ENCODE measurements at places on chromosomes 6 and 20. TPM values are rescaled to one million over a fixed set of nuclear protein-coding genes. Genes with fewer than 3 reads are reported as not detected.

DNA sequence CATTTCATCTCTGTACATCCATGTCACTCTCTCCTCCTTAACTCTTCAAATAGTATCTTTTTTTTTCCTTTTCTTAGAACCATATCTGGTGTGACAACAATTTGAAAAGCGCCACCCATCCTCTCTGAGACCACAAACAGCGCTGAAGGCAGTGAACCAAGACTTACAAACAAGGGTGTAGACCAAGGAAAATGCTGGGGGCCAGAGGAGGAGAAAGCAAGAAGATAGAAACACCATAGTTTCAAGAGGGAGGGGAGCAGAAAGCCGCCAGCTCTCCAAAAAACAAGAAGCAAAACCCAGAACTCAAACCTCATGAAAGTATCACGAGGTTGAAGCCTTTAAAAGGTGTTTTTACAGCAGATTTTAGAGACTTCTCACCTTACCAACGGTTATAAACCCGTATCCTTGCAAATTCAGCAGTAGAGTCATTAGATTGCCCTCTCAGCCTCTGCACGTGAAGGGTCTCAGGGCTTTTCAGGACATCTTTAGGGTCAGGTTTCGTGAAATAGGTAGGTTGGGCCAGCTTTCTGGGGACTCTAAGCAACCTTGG is 13.3 kb upstream of the RIPOR2 start:
- no peak for DNase-seq

DNA sequence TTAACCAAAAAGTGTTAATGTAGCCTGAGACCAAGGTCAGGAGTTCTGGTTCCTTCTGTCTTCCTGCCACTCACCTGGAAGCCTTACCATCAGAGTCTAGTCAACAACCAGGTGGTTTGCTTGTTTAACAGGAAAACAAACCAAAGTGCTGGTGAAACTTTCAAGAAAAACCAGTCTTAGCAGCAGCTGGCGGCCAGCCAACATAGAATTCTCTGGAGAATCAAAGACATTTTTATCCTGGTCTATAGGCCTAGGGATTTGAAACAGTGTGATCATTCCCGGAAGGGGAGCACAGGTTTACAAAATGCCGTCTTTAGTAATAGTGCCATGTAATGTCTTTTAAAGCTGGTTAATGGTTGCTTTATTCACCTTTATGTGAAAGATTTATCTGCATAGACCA is 146.6 kb upstream of the AKIRIN2 start:
- DNase-seq = peak; percentile 63

- no peak for DNase-seq
Measured at GRCh38 chr6:16698162-16698533, 63.1 kb downstream of the ATXN1 start.

GRCh38 chr6:79864421-79864820 is 82.9 kb downstream of the ELOVL4 start:
- DNase-seq = peak; percentile 75

DNA sequence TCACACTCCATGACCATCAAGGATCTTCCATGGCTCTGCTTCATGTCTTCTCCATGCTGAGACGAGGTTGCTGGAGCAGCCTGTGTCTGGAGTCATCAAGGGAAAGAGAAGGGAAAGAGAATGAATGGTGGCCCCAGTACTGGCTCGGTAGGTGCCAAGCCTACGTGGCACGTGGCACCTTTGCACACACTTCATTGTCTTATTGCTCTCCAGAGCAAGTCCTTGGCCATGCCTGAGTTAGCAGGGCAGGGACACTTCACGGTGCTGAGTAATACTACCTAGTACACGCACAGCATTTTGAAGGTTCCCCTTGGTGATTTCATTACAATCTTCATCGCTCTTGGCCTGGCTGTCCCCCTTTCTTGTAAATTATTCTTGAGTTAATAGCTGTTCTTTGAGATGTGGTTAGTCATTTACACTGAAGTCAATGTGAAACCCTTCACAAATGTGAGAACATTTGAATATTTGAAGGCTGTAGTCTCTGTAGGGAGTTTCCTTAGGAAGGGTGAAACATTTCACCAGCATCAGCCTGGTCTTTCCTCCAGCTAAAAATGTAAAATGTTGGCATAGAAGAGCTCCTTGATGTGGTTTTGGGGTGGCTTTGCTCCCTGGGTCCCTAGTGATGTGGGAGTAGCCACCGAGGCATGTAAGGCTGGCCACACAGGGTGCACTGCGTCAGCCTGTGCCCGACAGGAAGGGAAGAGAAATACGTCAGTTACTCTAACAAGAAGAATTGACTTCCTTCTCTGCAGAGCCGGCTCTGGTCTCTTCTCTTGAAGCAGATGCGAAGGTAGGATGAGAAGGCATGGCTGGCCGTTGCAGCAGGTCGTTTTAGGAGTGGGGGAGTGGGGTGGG is at the start of gene SYTL3:
SYTL3 (plus strand) TSS at position 766 of the 855 bp plus-strand sequence. CDS start 13,215 bp downstream, outside the sequence.
- no peak for DNase-seq

- no peak for DNase-seq
Measured at GRCh38 chr20:22374066-22374465, 210.3 kb downstream of the FOXA2 start.

DNA sequence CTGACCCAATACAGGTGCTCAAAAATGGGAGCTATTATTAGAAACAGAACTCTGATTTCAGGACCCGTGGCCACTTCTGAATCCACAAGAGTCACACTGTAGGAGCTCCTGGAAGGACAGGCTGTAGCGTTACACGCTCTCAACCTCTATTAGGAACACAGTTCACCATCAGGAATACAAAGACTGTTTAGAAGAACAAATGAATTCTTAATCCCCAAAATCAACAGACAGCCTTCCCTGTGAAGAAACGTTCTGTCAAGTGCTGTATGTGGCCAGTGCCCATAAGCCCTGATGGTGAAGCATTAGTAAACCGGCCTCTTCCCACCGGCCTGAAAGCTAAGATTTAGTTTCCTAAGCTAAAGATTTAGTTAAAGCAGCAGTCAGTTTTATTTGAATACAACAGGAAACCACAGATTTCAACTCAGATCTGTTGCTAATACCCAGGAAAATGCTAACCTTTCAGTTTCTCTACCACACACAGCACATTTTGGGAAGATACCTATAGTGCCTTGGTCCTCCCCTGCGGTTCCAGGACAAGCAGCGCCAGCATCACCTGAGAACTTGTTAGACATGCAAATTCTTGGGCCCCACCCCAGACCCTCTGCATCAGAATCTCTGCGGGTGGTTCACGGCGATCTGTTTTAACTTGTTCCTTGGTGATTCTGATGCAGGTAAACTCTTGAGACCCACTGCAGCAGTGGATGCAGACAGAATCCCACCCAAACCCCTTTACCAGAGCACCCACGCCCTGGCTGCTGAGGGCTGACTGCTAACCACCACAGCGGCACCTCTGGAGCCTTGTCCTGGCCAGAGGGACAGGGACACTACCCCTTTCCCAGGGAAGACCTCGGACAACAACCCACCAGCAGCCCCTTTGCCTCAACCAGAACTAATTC is 33.4 kb downstream of the MTRES1 start:
- DNase-seq = no peak

DNA sequence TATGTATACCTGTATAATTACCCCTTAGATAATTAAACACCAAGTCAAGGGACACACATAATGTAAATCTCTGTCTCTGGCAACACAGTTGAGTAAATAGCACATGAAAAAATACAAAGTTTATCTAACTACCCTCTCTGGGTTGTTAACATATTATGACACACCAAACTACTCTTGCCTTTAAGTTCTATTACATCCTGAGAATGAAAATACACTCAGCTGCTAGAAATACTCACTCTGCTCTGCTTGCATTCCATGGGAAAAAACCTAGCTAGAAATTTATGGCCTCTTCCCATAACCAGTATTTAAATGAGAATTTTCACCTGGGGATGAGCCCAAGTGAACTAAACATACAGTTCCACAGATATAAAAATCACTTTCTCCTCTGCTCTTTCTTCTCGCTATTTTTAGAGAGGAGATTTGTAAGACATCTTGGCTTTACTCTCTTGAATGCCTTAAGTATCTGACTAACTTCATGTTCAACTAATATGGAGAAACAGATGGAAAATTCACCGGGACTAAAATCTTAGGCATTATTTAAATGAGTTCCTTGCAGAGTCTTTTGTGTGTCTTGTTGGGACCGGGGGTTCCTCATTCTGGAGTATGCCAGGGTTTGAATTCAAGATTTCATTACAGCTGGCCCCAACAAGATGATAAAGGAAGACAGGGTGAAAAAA is 140.9 kb downstream of the GJA10 start:
- no peak for DNase-seq

DNA sequence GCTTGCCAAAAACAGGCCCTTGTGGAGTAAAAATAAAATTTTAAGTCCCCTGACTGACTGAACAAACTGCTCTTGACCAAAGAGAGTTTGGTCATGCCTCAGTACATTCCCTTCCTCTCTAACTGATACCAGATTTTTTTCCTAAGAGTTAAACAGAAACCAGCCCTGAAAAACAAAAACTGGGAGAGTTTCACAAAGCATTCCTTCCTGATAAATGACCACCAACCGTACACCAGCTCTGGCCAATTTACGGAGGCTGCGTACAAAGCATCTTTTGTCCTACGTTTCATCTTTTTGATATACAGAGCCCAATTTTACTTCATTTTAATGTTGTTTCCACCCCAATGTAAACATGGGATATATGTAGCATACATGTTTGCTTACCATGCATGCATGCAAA is 477.4 kb upstream of the HTR1E start:
- no peak for DNase-seq

GRCh38 chr6:152295346-152295745 is 341.8 kb downstream of the SYNE1 start:
- no peak for DNase-seq

GRCh38 chr20:25389401-25389857 is 1.2 kb downstream of the ABHD12 start:
- no peak for DNase-seq

DNA sequence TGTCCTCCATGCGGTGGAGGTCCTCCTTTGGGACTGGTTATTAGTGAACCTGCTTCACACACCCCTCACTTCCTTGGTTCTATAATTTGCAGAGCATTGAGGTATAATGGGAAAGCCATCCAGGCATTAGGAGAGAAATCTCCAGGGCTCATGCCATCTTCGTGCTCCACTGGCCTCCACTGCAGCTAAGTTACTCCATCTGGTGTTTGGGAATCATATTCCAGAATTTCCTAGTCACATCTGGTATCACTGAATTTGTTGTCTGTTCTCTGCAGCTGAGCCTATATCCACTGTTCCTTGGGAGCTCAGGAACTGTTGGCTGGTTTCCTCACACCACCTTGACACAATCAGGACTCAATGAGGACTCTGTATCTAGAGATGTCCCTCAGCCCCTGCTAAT is 173.0 kb upstream of the TSHZ2 start:
- DNase-seq = no peak

MAFB gene
- total RNA-seq = 3.7 TPM

CHRNA4 gene
- total RNA-seq = 0.47 TPM

TCF15 gene
- total RNA-seq = 0.21 TPM

MAP3K5 gene
- 20.5 TPM for total RNA-seq

OOEP gene
- total RNA-seq = 0.32 TPM

CDH26 gene
- 0.37 TPM for total RNA-seq

GDAP1L1 gene
- 0.46 TPM for total RNA-seq

PPP1R3G gene
- not detected for total RNA-seq

FOXA2 gene
- 18.8 TPM for total RNA-seq

CCM2L gene
- 0.31 TPM for total RNA-seq

SERINC3 gene
- 33.1 TPM for total RNA-seq

Data from pancreas (tissue), 10 donors.